ENCODE measurements at places on chromosomes 6 and 20.

GRCh38 chr6:158703837-158704822, 54.3 kb downstream of the SYTL3 start:
- DNase-seq = peak; percentile 36

GRCh38 chr6:44505751-44506150, 118.2 kb downstream of the CDC5L start:
- DNase-seq = no peak

DNA sequence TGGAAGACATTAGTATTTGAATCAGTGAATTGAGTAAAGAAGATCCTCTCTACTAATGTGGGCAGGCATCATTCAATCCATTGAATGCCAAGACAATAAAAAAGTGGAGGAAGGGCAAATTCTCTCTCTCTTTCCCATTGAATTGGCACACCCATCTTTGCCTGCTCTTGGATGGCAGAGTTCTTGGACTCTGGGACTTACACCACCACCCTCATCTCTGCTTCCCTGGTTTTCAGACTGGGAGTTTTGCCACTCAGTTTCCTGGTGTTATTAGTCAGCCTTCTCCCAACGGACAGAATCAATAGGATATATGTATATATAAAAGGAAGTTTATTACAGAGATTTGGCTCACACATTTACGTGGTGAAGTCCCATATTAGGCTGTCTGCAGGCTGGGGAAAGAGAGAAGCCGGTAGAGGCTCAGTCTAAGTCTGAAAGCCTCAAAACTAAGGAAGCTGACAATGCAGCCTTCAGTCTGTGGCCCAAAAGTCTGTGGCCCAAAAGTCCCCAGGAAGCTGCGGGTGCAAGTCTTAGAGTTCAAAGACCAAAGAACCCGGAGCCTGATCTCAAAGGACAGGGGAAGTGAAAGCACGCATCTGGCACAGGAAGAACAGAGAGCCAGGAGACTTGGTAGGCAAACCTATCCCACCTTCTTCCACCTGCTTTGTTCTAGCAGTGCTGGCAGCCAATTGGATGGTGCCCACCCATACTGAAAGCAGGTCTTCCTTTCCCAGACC, 64.4 kb downstream of the SMPDL3A start:
- no peak for DNase-seq

DNA sequence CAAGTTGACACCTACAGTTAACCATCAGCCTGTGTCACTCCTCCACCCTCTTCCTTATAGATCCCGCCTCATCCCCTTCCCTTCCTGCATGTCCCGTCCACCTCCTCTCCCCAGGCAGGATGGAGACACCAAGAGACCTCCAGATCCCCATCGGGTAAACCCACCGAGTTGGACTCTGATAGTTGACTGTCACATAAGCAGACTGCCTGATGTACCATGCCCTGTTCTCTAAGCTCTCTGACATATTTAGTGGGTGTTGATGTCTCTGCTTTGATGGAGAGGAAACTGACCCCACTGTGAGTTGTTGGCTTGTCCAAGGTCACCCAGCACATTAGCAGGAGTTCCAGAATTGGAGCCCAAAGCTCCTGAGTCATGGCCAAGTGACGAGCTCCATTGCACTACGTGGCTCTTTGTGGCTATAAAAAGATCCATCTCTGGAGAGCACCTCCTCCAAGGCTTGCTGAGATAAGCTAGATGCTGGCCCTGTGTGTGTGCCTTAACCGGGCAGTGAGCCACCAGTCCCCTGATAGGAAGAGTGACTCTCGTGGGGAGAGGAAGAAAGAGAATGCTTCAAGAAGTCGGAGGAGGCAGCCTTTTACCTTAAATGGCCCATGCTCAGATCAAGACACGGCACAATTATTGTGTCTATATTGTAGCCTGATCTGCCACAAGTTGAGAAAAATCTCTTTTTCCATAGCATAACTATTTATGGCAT, 236.0 kb upstream of the ECI2 start:
- DNase-seq = peak; percentile 66

DNA sequence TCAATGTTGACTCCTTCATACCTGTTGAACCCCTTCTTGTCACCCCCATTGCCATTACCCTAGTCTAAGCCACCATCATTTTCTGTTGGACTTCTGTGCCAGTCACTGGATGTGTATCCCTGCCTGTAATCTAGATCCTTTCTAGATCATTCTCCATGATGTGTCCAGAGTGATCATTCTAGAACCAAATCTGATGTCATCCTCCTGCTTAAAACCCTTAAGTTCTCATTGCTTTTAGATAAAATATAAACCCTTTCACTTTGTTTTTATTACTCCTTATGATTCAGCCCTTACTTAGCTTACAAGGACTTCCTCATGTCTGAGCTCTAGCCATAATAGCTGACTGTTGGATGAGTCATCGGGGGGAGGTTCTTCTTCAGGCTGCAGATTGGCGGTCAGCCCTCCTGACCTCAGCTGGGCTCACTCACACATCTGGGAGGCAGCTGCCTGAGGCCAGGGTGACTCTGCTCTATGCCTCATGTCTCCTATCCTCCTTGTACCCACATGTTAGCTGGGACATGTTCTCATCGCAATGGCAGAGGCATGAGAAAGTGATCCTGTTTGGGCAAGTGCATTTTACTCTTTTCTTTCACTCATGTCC, 287.6 kb downstream of the ESR1 start:
- DNase-seq = peak; percentile 100

DNA sequence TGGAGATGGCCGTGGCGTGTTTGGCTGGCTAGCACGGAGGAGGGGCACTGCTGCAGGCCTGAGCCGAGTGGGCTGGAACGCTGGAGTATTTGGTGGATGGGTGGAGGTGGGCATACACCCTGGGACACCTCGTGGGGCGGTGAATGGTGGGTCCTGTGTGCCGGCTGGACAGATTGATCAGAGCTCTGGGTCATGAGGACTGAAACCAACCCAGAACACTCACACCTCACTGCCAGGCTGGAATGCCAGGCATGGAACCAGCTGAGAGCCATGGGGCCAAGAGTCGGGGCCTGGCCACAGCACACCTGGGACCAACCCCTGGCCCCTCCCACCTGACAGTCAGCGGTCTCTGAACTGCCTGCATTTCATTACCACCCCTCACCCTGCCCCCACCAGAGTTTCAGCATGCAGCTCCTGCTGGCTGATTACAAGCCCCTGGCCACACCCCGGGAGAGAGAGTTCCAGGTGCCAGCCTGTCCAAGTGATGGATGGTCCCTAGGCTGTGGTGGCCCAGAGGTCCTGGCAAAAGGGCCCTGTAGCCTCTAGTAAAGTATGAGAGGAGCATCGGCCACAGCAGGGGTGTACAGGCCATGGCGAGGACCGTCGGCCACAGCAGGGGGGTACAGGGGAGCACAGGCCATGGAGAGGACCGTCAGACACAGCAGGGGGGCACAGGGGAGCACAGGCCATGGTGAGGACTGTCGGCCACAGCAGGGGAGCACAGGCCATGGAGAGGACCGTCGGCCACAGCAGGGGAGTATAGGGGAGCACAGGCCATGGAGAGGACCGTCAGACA, 3.3 kb downstream of the NPBWR2 start:
- DNase-seq = no peak

GRCh38 chr20:47262365-47263013, 94.0 kb downstream of the ZMYND8 start:
- no peak for DNase-seq

- DNase-seq = peak; percentile 67
Observed at GRCh38 chr6:27986928-27987725, 30.1 kb downstream of the OR2B6 start.

GRCh38 chr6:135372758-135373157, 124.8 kb downstream of the AHI1 start:
- DNase-seq = peak; percentile 56

DNA sequence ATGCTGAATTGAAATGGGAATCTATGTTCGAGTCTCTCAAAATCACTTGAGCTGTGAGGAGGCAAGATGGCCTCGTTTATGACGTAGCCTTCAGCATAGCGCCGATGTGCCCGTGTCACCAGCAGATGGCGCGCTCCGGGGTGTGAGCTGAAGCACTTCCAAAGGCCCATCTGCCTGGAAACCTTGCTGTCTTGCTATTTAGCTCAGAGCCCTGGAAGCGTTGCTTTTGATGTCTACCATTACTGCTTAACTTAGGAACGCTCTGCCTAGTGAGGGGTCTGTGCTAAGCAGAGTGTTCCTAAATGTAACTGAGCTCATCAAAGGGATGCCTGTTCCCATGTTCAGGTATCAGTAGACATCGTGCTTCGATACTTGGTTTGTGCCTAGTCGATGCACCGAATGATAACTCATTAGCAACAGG, 67.7 kb downstream of the SYCP2L start:
- peak; percentile 83 for DNase-seq

- DNase-seq = peak; percentile 35
Observed at GRCh38 chr6:130937942-130938604, 110.9 kb downstream of the SMLR1 start.

- DNase-seq = no peak
Observed at GRCh38 chr6:119184008-119184648, 105.7 kb upstream of the FAM184A start.

DNA sequence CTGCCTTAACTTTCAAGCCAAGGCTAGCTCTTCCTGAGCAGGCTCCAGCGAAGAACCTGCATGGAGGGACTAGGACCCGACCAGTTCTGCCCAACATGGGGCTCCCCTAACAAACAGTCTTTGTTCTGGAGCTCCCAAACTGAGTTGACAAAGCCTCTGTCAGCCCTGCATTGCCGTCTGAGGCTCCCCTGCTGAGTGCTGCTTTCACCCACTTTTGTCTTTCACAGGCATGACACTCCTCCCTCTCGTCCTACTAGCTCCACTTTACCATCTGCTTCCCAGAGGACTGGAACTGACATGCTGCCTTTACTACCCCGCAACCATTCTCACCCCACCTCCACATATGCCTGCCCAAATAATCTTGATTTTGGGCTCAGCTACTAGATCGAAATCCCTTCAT, 45.1 kb upstream of the B4GALT5 start:
- DNase-seq = no peak

GRCh38 chr20:62760856-62761758, 35.2 kb upstream of the MRGBP start:
- DNase-seq = no peak

- no peak for DNase-seq
Observed at GRCh38 chr20:13035399-13036152, 26.8 kb downstream of the SPTLC3 start.

DNA sequence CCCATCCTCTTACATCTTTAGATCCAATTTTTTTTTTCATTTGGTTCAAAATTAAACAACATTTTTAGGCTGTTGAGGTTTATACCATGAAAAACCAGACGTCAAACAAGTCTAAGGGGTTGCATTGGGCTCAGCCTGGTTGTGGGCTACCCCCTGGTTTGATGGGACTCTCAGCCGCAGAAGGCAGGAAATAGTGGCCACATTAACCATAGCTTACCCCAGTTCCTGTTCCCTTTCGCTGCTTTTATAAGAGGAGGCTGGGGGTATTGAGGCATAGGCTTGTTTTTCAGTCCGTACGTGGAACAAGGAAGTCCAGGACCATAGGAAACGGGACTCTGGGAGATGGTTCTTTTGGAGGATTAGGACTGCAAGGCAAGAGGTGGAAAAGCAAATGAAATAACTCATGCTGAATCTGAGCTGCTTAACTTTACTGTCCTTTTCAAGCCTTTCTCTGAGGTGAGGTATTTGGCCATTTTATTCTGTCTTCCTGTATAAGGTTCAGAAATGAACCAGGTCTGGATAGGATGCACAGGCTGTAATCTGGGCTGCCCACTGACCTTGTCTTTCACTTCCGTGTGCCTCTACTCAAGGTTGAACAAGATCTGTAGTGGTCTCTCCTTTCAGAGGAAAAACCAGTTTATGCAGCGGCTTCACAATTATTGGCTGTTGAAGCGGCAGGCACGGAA, 7.7 kb downstream of the BRPF3 start:
- no peak for DNase-seq

DNA sequence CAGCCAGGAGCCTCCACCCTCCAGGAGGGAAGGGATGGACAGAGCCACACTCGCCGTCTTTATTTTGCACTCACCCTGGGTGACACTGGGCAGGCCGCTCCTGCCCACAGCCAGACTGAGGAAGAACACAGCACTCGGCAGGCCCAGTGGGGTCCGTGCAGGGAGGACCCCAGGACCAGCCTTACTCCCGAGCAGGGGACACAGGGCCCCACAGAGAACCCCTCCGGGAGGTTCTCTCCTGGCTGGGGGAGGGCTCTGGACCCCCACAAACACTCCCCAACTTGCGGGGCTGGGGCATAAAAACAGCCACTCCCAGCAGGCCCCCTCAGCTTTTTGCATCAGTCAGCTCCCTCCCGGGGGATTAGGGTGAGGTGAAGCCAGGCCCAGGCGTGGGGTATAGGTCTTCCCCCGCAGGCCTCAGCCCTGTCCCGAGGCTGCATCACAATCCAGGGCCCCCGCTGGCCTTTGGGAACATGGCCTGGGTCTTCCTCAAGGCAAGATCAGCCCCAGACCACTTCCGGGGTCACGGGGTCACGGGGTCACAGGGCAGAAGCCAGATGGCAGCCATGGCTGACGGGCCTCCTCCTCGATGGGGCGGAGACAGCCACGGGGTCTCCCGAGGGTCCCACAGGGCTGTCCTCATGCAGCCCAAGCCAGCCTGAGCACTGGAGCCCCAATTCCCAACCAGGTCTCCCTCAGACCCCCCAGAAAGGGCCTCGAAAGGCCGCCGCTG, 3.2 kb downstream of the TNFRSF6B start:
- DNase-seq = no peak

DNA sequence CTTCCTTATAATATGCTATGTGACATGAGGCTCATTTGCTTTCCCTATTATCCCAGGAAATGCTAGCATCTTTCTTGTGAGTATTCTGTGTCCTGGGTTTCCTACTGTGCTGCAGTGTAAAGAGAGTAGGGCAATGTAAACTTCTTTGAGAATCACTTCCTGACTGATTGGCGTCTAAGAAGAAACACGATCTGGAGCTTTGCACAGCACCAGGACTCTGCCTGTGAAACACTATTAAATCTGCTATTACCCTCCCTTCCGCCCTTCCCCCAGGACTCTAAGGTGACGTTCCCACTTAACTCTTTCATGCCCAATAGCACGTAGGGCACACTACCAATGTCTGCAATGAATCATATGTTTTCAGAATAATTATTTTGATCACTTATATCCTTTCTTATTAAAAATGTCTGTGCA, 607.3 kb upstream of the CITED2 start:
- peak; percentile 84 for DNase-seq

GRCh38 chr6:153312634-153313033, 181.6 kb upstream of the RGS17 start:
- DNase-seq = peak; percentile 58

- no peak for DNase-seq
Observed at GRCh38 chr20:60056407-60057122, 98.3 kb downstream of the CDH26 start.

Measured in iris pigment epithelial cell (primary cell).